ENCODE measurements at places on chromosomes 4 and X.

GRCh38 chrX:19682712-19683331 lies 167.5 kb upstream of the MAP3K15 start:
- peak; percentile 20 for DNase-seq

GRCh38 chrX:47097018-47097417 lies 18.8 kb downstream of the RGN start:
- DNase-seq: no peak

GRCh38 chr4:91345632-91346031 lies 958.1 kb upstream of the GRID2 start:
- no peak for DNase-seq

- no peak for DNase-seq
These were observed 117.5 kb downstream of the PCDH18 start for GRCh38 chr4:137414802-137415201.

DNA sequence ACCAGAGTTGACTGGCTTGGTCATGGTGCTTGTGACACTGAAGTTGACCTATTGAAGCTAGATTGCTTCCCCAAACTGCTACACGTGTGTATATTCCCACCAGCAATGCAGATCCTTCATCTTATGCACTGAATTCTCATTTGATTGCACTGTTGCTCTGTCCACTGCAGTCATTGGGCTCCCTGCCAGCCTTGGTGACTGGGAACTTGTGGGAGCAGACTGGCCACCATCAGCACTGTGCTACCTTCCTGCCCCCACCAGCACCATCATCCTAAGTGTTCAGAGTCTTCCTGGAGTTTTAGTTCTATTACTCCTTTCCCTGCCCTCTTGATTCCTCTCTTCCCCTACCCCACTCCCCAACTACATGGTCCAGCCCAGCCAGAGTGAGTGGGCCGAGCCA lies 117.7 kb upstream of the PRPS2 start:
- no peak for DNase-seq

GRCh38 chrX:44903107-44903506 lies 30.1 kb downstream of the KDM6A start:
- DNase-seq: no peak

DNA sequence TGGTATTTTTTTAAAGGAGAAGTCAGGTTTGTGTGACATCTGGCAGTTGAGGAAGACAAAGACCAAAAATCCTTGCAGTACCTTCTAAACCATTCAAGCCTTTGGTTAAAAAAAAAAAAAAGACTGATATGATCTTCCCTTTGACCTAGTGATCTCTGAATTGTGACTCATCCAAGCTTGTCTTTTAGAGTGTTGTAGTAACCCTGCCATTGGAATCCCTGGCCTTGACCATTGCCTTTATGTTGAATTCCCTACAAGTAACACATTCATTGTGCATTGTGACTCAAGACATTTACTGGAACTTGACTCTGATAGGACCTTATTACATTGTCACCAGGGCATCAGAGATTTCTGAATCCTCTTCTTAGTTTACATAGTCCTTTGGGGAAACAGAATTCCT lies 1469.0 kb downstream of the TECRL start:
- no peak for DNase-seq

DNA sequence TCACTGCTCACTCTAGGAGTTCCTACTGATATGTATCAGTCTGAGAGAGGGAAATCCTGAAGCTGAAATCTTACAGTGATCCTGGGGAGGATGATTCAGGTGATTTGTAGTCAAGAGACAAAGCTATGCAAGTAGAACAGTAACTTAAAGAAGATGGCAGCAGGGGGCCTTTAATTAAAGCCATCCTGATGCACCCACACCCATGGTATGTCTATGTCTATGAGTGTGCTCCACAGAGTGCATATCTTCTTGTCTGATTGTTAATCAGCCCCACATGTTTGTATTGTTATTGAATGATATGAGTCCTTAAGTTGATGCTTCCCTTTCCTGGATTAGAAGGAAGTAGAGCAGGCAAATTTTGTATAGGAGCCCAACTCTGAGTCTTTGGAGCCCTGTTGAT lies 78.8 kb downstream of the NHS start:
- DNase-seq: no peak

DNA sequence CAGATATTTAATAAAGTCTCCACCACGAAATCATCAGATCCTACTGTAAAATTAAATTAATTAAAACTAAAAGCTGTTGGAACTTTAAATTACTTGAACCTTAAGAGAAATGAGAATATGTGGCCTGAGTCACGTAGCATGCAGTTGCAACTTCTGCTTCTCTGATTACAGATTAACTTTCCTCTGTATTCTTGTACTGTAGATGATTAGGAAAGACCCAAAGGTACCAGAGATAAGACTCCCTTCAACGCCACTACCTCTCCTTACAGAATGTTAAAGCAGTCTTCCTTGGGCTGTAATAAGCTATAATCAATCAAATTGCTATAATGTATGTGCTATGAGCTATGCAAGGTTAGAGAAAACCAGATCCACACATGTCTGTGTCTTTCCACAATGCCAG lies 47.9 kb downstream of the FAM13A start:
- no peak for DNase-seq

DNA sequence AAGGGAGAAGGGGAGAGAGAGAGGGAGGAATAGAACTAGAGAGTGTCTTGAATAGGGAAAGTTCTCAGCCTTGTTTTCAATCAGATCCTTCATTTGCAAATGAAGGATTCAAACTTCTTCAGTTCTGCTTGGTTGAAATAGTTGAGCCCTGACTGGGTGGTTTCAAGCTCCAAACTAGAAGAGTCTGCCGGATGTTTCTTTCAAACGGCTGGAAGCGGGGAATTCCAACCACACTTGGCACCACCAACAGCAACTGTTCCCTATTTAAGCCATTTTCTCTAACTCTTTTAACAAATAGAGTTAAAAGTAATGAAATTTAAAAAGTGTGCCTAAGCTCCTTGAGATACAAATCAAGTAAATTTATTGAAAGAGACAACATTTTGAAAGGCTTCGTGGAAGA lies 67.5 kb upstream of the DDX60 start:
- DNase-seq: no peak

GRCh38 chrX:118211891-118212816 lies 95.5 kb upstream of the KLHL13 start:
- DNase-seq: no peak

GRCh38 chrX:48681539-48682183 lies 1.9 kb upstream of the WAS start:
- DNase-seq: no peak

- DNase-seq: no peak
These were observed 380.4 kb upstream of the CPEB2 start for GRCh38 chr4:14621731-14622463.

- no peak for DNase-seq
These were observed 135.4 kb upstream of the DUSP21 start for GRCh38 chrX:44708470-44708869.

- no peak for DNase-seq
These were observed 16.3 kb downstream of the RNF128 start for GRCh38 chrX:106742805-106743204.

GRCh38 chr4:24121395-24122175 lies 231.7 kb upstream of the PPARGC1A start:
- no peak for DNase-seq

DNA sequence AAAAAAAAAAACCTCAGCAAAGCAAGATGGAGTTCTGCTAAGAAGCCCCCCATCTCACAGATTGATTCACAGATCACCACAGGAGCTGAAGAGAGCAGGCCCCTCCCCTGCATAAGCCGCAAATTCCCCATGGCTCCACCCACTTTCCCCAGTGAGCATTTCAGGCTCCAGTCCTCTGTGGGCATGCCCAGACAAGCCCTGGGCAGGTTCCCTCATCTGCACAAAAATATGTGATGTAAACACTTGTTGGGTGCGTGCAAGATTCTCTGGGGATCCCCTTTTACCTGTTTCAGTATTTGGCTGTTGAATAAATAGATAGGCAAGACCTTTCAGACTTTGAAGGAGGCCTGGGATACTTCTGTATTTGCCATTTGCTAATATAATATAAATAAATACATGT lies 514.3 kb downstream of the PCDH7 start:
- DNase-seq: no peak

DNA sequence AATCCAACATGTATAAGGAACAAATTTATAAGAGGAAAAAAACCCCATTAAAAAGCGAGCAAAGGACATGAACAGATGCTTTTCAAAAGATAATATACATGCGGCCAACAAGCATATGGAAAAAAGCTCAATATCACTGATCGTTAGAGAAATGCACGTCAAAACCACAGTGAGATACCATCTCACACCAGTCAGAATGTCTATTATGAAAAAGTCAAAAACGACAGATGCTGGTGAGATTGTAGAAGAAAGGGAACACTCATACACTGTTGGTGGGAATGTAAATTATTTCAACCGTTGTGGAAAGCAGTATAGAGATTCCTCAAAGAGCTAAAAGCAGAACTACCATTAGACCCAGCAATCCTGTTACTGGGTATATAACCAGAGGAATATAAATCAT lies 465.4 kb downstream of the TMA16 start:
- no peak for DNase-seq

DNA sequence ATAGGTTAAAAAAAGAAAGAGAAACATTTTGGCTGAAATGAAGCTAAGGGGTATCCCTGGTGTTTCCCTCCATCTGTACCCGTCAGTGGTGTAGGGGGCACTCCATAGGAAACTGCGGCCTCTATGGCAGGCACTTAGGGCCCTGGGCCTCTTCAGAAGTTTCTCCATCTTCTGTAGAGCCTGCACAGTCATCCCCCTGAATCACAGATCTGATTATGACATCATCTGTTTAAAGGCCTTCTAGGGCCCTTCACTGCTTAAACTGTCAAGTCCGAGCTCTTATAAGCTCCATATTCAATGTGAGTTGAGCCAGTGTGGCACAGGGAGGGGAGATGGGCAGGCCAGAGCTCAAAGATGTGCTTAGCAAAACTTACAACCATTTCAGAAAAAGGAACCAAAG lies 241.3 kb downstream of the NR3C2 start:
- DNase-seq: no peak

GRCh38 chr4:38891051-38891983 lies 23.7 kb downstream of the FAM114A1 start:
- DNase-seq: no peak

DNA sequence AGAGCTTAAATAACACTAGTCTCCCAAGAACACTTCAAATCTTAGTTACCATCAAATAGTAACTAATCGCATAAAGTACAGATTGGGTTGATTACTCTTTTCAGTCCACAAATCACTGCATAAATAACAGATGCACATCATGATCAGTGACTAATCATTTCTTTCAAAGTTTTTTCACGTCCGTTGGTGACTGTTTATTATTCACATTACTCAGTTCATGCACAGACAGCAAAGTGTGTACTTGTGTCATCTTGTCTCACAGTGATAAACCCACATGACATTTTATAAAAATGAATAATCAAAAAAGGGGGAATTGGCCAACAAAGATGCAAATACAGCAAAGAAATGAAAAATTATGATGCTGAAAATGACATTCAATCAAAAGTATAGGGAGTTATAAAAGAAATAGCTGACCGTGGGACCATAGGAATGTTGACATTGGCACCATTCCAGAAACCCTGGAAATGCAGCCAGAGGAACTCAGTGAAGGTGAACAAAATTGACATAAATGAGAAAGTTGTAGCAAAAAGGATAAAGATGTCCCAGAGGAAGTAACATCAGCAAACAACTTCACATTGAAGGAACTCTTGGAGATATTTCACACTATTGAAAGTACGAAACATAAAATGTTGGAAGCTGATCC lies 161.5 kb downstream of the SOX3 start:
- DNase-seq: no peak

DNA sequence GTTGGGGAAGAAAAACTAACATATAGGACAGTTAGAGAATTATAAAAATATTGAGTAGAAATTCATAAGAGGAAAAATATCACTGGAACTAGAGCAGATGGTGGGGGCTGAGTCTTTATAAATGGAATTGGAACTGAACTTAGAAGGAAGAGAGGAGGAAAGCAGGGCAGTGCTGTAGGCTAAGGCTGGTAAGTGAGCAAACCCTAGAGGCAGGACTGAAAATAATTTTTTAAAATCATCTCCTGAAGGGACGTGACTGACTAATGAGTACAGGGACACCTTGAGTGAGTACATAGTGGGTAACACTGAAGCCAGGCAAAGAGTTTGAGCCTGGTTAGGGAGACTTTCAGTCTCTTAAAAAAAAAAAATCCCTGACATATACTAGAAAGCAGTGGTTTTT lies 63.3 kb downstream of the GALNT7 start:
- no peak for DNase-seq

DNA sequence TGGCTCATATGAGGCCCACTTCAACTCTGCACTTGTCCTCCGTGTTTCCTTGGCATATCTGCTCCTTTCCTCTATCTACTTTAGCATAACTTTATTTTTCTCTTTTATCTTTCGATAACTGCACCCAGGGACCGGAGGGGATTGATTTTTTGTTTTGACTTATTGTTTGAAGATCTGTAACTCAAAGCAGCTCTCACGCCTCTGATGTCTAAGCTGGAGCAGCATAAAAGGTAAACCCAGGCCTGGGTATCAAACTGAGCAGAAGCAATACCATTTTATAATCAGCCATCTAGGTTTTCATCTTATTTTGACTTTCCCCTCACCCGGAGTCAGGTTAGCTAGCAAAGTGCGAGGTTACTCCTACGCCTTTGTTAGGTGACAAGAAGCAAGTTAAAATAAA lies 28.4 kb downstream of the LEF1 start:
- no peak for DNase-seq

- DNase-seq: no peak
These were observed 34.4 kb upstream of the CCDC160 start for GRCh38 chrX:134202561-134202960.

GRCh38 chr4:166930464-166930863 lies 303.8 kb downstream of the SPOCK3 start:
- DNase-seq: no peak

GRCh38 chr4:105683038-105683437 lies 25.5 kb downstream of the INTS12 start:
- no peak for DNase-seq

DNA sequence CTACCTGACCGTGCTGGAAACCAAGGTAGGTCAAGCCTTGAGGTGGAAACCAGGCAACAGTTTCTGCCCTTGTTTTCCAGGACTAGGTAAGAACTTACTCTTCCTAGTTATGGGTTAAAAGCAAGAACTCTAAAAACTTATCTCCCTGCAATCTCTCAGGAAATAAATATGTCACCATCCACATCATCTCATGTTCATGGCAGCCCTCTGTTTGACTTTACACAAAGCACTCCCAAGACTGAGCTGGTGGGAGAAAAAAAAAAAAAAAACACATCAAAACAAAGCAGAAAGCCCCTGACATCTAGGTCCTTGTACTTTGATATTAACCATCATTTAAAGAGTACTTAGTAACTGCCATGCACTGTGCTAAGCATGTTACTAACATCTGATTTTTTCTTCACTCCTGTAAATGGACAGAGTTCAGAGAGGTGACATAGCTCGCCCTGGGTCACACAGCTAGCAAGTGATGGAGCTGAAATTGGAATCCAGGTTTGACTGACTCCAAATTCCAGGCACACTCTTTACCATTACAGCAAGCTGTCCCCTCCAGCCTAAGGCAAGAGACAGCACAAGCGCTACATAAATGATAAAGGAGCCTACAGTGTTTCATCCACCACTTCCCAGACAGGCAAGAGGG lies 102.8 kb upstream of the NOCT start:
- DNase-seq: no peak

- no peak for DNase-seq
These were observed 78.9 kb upstream of the SPIN4 start for GRCh38 chrX:63430026-63430425.

- DNase-seq: no peak
These were observed 143.2 kb downstream of the FRYL start for GRCh38 chr4:48636911-48637310.

- no peak for DNase-seq
These were observed 269.1 kb downstream of the PCDH18 start for GRCh38 chr4:137263206-137263605.

Measured in stimulated activated CD4-positive, alpha-beta T cell treated with anti-CD3 and anti-CD28 coated beads, Interleukin-1b, Interleukin-23, amount 100 ng/mL, for 4 hours (primary cell).